ENCODE measurements at places on chromosomes 6 and 20.

DNA sequence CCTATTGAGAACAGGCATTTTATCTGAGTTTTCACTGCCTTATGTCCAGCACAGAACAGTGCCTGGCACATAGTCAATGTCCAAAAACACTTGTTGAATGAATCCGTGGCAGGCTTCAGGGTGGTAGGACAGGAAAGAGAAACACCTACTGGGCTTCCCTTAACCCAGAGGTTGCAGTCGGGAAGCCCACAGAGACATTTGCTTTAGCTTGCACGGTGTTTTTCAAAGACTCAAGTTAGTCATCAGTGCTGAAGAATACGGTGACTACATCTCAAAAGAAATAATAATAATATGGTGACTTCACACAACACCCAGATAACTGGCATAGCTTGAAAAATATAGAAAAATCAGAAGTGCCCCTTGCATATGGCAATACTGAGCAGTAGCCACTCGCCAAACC, 160.4 kb downstream of the CD83 start:
- DNase-seq, result no peak

DNA sequence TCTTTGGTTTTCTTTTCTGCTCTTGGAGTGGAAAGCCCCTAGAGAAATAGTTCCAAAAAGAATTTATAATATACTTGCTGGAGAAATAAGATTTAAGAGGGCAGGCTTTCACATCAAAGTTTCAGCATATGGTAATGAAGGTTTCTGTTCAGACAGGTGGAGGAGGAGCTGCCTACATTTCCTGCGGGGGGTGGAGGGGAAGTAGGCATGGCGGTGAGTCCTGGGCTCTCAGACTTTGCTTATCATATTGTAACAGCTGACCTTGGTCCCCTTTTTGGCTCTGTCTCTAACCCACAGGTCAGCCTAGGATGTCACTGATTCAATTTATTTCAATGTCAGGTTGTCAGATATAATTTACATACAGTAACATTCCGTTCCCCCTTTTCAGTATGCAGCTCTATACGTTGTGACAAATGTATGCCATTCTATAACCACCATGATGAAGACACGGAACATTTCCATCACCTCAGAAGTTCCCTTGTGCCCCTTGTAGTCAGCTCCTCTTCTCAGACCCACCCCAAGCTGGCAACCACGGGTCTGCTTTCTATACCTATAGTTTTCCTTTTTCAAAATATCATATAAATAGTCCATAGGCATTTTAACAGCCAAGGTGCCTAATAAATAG, 77.6 kb upstream of the GGTLC1 start:
- no peak for DNase-seq

DNA sequence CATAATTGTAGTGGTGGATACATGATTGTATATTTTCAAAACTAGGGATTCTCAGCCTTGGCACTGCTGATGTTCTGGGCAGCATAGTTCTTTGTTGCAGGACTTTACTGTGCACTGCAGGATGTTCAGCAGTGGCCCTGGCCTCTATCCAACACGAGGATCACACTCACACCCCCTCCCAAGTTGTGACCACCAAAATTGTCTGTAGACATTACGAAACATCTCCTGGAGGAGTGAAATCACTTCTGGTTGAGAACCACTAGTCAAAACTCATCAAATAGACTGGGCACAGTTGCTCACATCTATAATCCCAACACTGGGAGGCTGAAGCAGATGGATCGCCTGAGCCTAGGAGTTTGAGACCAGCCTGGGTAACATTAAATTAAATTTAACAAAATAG, 123.1 kb upstream of the CDYL start:
- DNase-seq, result no peak

- peak; percentile 77 for DNase-seq
These were observed 33.0 kb upstream of the KIAA1586 start for GRCh38 chr6:57013521-57013926.

GRCh38 chr6:25122622-25123237, 156.4 kb upstream of the CARMIL1 start:
- DNase-seq, result no peak

DNA sequence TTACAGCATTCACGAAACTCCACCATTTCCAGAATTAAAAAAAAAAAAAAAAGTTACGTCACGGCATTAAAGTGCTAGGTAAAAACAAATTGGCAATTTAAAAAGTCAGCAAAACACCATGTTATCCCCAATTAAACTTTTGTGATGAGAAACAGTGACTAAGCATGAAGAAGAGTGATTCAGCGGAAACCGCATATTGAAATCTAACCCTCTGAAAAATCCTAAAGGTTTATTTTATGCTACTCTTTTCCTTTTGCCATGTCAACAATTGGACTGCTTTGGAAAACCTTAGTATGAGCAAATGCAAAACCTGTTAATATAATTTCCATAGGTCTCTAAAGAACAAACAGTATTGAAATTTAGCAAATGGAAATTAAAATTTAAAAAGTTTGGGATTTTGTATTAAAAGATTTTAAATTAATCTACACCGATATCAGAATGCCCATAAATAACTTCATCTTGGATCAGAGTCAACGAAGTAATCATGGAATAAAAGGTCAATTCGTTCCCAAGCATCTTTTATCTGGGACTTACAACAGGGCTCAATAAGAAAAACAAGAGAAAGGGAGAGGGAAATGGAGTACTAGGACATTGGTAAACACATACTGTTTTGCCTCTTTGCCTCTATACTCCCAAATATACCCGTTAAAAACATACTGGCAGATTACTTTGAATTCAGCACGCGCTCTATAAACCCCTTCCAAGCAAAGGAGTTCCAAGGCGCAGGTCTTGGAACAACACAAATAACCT, 1.1 kb downstream of the FBXO30 start:
- DNase-seq, result peak; percentile 73

- DNase-seq, result no peak
These were observed 25.0 kb upstream of the C6orf62 start for GRCh38 chr6:24743944-24744335.

DNA sequence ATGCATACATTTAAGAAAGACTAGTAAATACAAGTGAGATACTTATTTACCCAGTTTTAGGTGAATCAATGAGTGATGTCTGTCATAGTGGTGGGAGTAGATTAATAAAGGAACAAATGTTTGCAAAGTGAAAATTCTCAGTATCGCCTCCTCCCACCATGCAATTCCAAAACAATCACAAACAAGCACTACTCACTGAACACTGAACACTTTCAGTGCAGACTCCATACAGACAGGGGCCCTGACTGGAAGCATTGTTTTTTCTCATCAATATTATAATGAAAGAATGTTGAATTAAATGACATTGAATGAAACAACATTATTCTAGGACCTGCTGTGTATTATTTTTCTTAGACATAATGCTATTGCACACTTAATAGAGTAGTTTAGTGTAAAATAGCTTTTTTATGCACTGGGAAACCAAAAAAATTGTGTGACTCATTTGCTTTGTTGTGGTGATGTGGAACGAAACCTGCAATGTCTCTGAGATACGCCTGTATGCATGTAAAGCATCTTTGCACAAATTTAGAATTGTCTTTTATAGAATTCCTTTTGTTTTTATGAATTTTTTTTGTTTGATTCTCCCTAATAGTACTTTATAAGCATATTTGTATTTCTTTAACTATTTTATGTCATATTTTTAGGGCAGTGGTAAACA, 317.5 kb downstream of the UTRN start:
- no peak for DNase-seq
